ENCODE measurements at places on chromosomes 7 and 10.

DNA sequence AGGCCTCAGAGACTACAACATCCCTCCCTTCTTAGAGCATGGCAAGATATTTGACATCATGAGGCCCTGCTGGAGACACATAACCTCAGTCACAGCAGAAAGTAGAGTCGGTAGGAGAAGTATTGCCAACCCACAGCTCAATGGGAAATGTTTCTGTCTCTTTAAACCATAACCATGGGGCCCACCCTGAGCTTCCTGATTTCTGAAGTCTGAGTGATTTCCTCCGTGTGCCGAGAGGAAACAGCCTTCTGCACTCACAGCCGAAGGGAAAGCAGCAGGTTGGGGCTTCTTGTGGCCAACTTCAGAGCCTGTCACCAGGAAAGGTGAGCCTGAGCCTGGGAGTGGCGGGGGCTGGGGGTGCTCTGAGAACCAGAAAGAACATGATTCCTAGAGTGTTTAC, at the start of gene GIMAP1:
Gene GIMAP1, plus strand, starts transcription at position 246 of the 400 bp plus-strand sequence. CDS start 2,435 bp downstream, outside the sequence.
- DNase-seq: peak; percentile 29

DNA sequence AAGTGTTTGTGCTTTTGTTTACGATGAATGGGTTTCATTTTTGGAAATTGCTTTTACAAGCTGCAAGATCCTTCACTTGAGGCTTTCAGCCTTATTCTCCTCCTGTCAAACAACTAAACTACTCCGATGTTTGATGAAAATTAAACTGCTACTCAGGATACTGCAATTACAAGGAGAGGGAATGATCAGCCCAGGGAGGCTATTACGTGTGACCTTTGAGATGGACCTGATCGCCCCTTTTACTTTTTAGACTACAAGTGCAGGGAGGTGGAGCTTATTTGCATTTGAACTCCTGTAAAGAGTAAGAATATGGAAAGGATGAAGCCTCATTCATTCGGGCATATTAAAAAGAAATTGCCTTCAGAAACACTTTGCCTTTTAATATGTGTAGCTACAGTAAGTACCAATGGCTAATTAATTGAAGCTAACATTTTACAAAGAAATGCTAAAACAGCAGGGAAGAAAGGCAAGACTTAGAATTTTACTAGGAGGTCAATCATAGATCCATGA, 219.1 kb downstream of the PHTF2 start:
- no peak for DNase-seq

GRCh38 chr10:24197263-24197662, 11.7 kb upstream of the KIAA1217 start:
- no peak for DNase-seq

- peak; percentile 5 for DNase-seq
Measured at GRCh38 chr7:32616625-32617024, 121.3 kb downstream of the AVL9 start.

- no peak for DNase-seq
Measured at GRCh38 chr10:93565446-93565845, 1.0 kb upstream of the FFAR4 start.

- DNase-seq: no peak
Measured at GRCh38 chr10:71643904-71644303, 75.7 kb downstream of the C10orf105 start.

DNA sequence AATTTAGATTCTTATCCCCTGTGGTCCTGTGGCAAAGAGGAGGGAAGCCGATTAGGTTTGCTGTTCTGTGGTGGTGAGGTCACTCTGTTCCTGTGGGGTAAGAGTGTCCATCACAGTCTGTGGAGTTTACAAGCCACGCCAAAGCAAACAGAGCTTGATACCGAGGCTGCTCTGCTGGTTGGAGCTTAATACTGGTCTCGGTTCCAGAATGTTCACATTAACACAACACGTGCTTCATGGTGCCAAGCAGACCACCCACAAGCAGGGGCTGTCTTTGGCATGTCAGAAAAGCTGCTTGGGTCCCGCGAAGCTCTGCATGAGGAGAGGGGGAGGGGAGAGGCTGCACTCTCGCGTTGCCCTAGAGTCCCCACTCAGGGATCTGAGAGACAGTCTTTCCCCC, 47.5 kb downstream of the DNAJB6 start:
- no peak for DNase-seq

DNA sequence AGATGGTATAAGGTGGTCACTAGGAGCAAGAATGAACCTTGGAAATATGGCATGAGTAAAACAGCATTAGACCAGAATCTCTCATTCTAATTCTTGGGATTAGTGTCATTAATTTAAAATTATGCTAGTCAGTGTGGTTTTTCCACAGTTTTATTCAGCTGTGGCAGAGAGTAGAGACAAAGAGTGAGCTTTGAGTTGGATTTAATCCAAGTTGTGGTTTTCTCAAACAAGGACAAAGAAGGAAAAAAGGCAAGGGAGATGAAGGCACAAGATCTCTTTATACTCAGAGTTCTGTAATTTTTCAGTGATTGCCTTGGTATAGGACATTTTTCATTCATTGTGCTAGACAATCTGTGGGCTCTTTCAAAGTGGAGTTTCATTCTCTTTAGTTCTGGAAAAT, 28.2 kb upstream of the AKAP9 start:
- peak; percentile 97 for DNase-seq

DNA sequence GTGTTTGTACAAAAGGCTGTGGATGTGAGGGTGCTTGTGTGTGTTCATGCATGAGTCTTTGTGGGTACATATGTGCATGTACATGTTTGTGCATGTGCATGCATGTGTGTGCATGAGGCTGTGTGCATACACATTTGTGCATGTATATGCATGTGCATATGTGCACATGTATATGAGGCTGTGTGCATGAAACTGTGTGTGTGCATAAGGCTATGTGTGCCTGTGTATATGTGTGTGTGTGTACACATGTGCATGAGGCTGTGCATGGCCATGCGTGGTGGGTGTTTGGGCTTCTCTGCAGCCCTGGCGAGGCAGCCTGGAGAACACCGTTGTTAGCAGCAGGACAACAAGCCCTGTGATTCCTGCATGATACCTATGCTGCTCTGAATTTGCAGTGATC, 207.7 kb upstream of the ADCY1 start:
- DNase-seq: no peak

DNA sequence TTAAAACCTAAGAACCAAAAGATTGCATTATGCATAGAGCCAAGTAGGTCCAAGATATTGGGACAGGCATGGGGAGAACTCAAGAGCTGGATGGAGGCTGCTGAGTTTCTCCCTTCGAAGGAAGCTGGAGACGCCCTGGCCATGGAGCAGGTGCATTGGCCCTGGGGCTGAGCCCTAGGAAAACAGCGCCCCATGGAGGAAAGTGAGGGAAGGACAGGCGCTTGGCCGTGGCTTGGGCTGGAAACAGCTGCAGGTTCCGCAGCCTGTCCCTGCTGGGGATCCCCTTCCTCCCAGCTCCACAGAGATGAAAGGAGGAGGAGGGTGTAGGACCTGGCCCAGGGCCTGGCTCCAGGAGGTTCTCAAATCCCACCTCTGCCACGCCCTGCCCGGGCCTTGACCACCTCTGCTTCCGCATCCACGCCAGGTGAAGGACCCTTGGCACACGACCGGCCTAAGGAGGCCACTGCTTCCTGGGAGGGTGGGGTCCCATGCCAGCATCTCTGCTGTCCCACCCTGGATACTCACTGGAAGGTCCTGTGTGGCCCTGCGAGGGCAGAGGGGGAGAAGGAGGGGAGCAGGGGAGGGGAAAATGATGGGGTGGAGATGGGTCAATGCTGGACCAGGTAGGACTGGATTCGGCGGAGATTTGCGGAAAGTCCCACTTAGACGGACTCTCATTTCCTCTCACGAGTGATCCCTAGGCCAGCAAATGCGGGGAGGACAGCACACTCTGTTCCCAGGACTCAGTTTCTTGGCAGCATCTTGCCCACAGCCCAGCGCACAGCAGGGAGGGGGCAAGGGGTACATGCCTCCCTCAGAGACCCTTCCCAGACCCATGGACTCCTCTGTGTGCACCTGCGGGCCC, 258.6 kb upstream of the TCERG1L start:
- peak; percentile 2 for DNase-seq

- DNase-seq: no peak
Measured at GRCh38 chr10:119701861-119702260, 24.0 kb upstream of the INPP5F start.

- DNase-seq: no peak
Measured at GRCh38 chr7:30413864-30414263, 64.7 kb downstream of the NOD1 start.

DNA sequence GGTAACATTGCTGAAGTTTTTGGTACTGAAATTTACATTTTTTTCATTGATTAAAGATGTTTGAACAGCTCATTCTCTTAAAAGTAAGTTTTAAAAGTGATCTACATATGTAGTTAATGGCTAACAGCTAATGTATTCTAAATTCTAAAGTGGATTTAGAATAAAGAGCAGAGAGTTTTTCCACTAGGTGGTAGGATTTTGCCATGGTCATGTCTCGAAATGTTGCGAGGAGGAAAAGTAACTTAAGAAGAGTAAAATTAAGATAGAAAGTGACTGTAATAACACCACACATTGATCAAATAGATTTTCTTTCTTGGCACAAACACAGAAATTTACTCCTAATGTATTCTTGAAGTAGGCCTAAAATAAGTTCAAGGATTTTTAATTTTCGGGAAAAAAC, 19.8 kb downstream of the LSMEM1 start:
- peak; percentile 13 for DNase-seq

- no peak for DNase-seq
Measured at GRCh38 chr7:133196856-133197612, 55.8 kb upstream of the EXOC4 start.

- no peak for DNase-seq
Measured at GRCh38 chr7:29987811-29988317, 1.7 kb downstream of the SCRN1 start.

GRCh38 chr10:31982111-31982510, 53.5 kb upstream of the ARHGAP12 start:
- DNase-seq: no peak

DNA sequence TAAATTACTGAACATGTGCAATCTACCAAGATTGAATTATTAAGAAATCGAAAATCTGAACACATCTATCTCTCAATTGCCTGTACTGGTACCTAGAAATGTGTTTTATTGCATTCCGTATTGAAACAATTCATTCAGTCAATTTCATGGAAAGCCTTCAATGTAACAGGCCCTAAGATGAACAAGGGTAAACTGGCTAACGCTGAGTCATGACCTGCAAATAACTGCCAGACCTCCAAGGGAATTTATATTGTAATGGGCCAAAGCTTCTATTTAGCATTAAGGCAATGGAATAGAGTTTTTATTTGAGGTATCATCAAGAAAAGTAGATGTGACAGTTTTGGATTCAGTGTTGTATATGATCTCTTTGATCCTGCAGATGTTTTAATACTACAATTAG, 49.9 kb upstream of the CD36 start:
- peak; percentile 64 for DNase-seq

GRCh38 chr10:114499116-114499515, 94.8 kb upstream of the AFAP1L2 start:
- DNase-seq: no peak

- DNase-seq: no peak
Measured at GRCh38 chr7:93140582-93141191, 7.5 kb downstream of the SAMD9L start.

DNA sequence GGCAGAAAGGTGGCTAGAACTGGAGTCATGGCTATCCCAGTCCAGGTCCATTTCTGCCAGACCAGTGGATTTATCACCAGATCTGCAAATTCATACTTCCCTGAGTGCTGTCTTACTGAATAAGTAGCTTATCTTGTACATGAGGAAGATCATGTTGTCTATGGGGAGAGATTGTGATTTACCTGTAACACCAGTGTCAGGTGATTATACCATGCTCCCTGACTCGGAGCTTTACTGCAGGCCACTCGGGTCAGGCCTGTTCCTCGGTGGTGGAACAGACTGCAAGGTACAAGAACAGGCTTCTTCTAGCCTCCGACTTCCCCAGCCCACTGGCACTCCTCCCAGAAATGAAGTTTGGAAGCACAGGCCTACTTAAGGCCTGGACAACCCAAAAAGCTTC, 42.6 kb upstream of the DLG5 start:
- DNase-seq: no peak

GRCh38 chr7:156935250-156935649, 14.3 kb upstream of the NOM1 start:
- DNase-seq: no peak

DNA sequence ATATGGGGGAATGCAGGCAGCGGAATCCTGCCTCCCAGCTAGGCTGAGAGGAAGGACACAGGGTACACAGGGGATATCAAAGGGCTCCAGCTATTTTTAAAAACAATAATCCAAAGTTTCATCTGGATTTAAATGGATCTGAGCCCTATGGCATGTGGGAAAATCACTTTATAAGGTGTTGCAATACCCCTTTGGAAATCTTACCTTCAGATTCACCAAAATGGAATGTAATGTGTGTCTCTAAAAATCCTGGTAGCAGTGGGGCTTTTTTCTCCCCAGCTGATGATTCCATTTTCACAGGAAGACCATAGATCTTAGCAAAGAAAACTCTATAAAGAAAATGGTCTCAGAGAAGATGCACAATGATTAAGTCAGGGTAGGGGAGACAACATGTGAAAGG, 722.2 kb downstream of the PARD3 start:
- no peak for DNase-seq

- DNase-seq: no peak
Measured at GRCh38 chr7:40570223-40570622, 435.4 kb downstream of the SUGCT start.

GRCh38 chr10:71135236-71135635, 77.1 kb upstream of the UNC5B start:
- no peak for DNase-seq

- no peak for DNase-seq
Measured at GRCh38 chr10:93992400-93993030, 1.2 kb upstream of the PLCE1 start.

DNA sequence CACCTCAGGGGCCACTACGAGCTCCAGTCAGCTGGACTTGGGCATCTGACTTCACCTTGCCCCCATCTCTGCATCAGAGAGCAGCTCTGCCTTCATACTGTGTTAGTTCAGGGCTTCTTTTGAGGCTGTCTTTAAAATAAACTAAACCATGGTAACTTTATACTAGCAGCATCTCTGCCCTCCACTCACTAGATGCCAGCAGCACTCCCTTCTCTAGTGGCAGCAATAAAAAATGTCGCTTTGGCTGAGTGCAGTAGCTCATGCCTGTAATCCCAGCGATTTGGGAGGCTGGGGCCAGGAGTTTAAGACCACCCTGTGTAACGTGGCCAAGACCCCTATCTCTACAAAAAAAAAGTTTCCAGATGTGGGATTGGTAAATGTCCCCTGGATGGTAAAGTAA, 584.4 kb downstream of the INHBA start:
- DNase-seq: no peak

GRCh38 chr10:78348411-78349164, 314.9 kb downstream of the RPS24 start:
- DNase-seq: no peak

- DNase-seq: peak; percentile 67
Measured at GRCh38 chr10:101783736-101784118, 481 bp upstream of the NPM3 start.

- DNase-seq: no peak
Measured at GRCh38 chr10:26249681-26250080, 33.1 kb downstream of the GAD2 start.

DNA sequence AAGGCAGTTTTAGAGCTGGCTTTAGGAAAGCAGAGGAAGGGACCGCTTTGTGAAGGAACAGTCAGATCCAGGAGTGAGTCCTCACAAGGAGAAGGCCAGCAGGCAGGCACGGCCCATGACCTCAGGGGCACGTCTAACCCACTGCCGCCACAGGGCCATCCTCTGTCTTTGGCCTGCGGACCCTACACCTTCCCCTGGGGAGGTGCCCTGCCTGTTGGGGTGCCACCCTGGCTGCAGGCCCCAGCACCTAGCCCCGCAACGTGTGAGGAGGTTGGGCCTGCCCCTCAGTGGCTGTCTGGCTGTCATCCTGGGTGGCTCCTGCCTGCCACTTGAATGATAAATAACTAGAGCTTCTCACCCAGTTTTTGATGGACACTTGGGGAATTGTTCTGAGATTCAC, 31.0 kb upstream of the TRIM8 start:
- DNase-seq: no peak
